Anterior cingulate cortex (tissue), 58 donors: ENCODE measurements at places on chromosomes 12 and 14.

DNA sequence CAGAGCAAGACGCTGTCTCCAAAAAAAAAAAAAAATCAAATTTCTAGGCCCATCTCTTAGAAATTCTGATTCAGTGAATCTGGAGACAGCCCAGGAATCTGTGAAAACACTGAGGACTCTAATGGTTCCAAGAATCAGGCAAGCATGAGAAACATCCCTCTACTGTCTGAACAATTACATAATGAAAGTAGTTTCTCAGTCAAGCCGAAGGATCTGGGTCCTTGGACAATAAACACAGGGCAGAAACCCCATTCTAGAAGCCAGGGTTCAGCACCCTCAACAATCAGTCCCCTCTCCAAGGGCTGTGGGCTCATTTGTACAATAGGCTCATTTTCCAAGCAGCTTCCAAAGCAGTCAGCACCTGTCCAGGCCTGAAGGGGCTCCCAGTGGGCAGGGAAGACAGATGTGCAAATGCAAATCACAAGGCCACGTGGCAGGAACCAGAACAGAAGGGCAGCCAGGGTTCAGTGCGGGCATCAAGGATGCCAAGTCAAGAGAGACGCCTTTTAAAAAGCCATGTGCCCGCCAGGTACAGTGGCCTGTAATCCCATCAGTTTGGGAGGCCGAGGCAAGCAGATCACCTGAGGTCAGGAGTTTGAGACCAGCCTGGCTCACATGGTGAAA, 96.1 kb downstream of the KSR2 start:
- DNase-seq, result no peak

DNA sequence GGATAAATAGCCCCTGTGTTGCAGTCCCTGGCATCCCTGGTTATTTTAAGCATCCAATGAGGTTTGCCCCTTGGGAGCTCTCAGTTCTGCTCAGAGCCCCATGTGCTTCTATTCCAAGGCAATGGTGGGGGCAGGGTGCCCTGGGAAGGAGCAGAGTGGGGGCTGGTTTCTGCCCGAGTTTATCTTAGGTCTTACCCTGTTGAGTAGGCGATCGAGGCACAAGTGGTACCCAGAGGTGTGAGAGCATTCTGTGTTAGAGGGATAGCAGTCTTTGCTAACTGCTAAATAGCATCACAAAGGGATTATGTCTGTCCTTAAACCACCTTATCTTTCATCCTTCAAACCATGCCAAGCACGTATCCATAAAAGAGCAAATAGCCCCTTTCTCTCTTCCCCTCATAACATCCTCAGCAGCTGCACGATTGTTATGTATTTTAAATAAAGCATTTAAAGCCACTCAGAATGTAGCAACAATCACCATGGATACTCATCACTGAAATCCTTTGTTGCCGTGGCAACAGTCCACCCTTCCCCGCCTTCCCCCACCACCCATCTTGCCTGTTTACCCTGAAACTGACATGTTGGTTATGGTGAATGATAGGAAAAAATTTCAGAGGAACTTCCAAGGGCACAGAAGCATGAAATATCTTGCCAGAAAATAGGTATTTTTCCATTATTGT, 139.3 kb downstream of the PTPN11 start:
- peak; percentile 19 for DNase-seq

GRCh38 chr12:115413626-115414025, 729.7 kb upstream of the TBX3 start:
- DNase-seq, result no peak

GRCh38 chr14:20476776-20477175, 7.6 kb downstream of the PNP start:
- no peak for DNase-seq

DNA sequence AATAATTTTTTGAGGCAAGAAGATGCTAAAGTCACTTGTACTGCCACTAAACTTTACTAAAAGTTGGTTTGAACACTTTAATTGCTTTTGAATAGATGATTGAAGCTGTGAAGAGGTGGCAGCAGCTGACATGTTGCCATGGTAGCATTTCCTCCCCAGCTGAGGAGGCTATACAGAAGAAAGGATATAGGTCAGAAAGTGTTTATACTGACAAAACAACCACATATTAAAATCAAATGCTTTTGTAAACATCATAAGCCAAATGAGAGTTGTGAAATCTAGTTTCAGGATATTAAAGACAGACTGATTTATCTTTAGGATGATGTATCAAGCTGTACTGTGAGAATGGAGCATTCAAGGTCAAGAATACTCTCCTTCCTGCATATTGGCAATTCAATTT, 41.7 kb downstream of the TSPAN19 start:
- no peak for DNase-seq

DNA sequence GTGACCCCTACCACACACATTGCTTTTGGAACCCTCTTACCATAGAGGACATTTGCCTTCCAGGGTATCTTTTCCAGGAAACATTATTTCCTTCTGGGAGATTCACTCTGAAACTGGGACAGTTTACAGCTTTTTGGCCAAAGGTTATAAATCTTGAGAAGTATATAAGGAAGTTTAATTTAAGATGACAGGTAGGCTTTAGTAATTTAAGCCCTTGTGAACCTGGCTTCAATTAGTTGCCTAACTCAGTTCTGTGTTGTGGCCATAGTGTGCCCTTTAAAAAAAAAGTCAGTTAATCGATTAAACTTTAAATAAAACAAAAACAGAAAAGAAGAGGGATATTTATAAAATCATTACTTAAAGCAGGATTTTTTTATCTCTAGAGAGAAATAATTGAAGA, 142.9 kb downstream of the NAV3 start:
- no peak for DNase-seq

GRCh38 chr14:22184157-22184829, 404.7 kb downstream of the DAD1 start:
- no peak for DNase-seq

DNA sequence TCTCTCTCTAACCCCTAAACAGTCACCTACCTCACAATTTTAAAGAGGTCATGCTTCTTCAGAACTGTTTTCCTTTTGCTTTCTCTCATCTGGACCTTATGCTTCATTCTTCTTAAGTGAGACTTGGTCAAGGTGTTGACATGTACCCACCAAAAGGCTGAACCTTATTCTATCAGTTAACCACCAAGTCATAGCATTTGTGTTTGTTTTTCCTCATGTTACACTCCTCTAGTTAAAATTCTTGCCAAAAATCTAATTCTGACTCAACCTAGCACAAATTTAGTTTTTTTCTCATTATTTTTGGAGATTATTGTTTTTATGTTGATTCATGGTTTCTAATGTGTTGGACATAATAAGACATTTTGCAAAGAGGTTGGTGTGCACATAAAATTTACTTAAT, 578.6 kb downstream of the SLC16A7 start:
- DNase-seq, result no peak

- no peak for DNase-seq
Measured at GRCh38 chr12:122090759-122091515, 12.4 kb downstream of the MLXIP start.

- DNase-seq, result no peak
Measured at GRCh38 chr12:12244341-12244740, 22.5 kb downstream of the LRP6 start.

- no peak for DNase-seq
Measured at GRCh38 chr12:115001571-115002180, 317.7 kb upstream of the TBX3 start.

DNA sequence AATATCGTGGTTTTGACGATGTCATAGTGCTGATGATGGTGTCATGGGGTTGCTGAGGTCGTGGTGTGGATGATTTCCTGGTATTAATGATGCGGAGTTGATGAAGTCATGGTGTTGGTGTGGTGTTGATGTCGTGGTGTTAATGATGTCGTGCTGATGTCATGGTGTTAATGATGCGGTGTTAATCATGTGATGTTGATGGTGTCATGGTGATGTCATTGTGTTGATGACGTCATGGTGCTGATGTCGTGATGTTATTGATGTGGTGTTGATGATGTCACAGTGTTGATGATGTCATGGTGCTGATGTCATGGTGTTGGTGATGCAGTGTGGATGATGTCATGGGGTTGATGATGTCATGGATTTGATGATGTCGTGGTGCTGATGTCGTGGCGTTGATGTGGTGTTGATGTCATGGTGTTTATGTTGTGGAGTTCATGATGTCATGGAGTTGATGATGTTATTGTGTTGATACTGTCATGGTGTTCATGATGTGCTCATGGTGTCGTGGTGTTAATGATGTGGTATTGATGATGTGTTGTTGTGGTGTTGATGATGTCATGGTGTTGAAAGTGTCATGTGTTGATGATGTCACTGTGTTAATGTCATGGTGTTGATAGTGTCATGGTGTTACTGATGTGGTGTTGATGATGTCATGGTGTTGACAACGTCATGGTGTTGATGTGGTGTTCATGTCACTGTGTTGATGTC, 48.5 kb upstream of the RIMBP2 start:
- DNase-seq, result no peak

GRCh38 chr12:103177639-103178255, 220.3 kb downstream of the ASCL1 start:
- DNase-seq, result no peak

GRCh38 chr12:120421701-120422100, 16.2 kb upstream of the COX6A1 start:
- DNase-seq, result no peak

DNA sequence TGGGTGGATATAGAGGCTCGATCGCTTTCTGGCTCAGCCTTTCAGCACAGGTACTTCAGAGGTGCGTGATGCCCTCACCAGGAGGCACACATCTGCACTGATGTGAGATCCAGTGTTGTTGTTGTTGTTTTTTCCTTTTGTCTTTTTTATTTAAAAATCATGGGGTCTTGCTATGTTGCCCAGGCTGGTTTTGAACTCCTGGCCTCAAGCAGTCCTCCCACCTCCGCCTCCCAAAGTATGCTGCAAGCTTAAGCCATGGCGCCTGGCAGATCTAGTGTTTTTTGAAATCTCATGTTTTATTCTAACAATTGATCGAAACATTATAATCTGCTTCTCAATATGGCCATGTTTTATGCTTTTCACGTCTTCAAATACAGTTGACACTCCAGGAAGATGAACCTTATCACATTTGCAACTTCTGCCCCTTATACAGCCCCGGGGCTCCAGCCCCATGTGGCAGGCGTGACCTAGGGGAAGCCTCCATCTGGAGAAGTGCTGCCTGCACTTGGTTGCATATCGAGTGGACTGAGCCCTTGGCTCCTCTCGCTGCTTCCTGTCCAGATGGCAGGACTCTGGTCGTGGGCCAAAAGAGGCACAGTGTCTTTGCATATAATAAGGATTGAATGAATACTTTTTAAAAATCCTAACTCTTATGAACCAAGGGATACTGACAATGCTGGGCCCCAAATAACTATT, 71.7 kb downstream of the TRAF3 start:
- no peak for DNase-seq

DNA sequence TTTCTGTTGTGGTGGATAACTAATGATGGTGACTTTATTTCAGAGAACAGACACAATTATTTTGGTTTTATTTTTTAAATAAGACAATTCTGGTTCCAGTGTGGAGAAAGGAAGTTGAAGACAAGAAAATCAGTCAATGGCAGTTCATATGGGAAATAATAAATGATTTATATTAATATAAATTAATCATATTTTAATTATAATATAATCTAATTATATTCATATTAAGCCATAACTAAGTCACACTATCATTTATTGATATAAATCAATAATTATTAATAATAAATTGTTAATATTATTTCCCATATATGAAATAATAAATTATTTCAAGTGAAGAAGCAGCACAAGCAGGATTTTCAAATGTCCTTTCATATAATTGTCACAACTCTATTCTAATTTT, 2.8 kb downstream of the TOMM20L start:
- DNase-seq, result no peak

- DNase-seq, result no peak
Measured at GRCh38 chr12:114868995-114869834, 185.2 kb upstream of the TBX3 start.

- DNase-seq, result no peak
Measured at GRCh38 chr14:30985796-30986195, 39.7 kb upstream of the AP4S1 start.

DNA sequence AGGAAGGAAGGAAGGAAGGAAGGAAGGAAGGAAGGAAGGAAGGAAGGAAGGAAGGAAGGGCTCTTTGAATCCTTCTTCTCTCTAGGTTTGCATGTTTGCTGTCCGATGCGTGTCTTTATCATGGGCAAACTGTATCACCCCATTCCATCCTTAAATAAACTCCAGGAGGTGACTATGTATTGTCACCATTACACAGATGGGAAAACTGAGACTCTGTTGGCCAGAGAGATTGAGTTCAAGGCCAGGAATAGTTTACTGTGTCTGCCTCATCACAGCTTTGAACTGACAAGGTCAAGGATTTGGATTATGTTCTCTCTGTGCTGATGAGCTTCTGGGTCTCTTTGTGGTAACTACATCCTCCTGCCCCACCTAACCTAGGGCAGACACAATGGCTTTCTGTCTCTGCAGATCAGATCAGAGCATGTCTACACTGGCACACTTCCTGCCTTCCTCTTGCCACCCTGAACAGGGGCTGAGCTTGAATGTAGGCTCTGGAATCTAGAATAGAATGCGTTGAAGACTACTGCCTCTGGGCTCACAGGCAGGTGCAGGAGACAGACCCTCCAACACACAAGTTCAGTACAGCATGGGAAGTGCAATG, 78.9 kb upstream of the MAP1LC3B2 start:
- DNase-seq, result no peak

DNA sequence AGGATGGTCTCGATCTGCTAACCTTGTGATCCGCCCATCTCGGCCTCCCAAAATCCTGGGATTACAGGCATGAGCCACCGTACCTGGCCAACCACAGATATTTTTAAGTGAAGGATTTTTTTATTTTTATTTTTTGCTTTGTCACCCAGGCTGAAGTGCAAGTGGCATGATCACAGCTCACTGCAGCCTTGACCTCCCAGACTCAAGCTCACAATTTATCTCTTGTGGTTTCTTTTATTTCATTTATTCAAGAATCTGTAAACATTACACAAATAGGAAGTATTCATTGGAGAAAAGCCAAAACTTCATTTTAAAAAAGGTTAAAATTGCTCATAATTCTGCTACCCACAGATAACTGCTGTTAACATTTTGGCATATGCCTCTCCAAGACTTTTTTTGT, 13.3 kb downstream of the MOAP1 start:
- no peak for DNase-seq

DNA sequence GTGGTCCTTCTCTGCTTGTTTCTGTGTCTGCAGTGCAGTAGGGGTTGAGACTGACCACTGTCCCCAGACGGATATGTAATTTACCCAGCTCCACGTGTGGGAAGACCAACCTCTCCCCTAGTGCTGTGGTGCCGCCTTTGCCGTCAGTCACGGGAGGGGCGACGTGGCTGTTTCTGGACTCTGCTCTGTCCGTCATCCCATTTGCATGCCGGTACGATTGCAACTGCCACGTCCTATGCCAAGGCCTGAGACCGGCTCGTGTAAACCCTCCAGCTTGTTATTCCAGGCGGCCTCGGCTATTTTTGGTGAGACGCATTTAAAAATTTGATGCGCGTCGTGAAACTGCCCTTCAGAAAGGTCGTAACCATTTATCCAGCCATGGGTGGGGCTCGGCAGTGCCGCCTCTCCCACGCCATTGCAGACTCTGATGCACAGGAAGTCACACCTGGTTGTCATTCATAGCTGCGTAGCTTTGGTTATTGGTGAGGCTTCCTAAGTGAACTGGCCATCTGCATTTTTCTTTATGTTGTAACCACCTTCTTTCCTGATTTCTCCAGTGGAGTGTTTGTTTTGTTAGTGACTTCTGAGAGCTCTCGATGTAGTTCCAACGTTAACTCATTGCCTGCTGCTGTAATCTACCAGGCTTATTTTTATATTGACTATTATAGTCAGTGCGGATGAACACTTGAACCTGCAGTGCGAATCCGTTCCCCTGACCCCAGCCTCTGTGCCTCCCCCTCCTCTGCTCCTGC, 75.1 kb downstream of the ADGRD1 start:
- DNase-seq, result no peak
